ENCODE measurements at places on chromosomes 2 and 18. TPM values are rescaled to one million over a fixed set of nuclear protein-coding genes. Genes with fewer than 3 reads are reported as not detected.

The DPP10 gene
- not detected for total RNA-seq

The LYPD6 gene
- 1.1 TPM for total RNA-seq

The NMUR1 gene
- not detected for total RNA-seq

The FAM228A gene
- not detected for total RNA-seq

The TOGARAM2 gene
- total RNA-seq = 0.44 TPM

The KLHL41 gene
- total RNA-seq = not detected

The GALNT3 gene
- total RNA-seq = 33.1 TPM

The PSMD1 gene
- 119 TPM for total RNA-seq

The GALR1 gene
- not detected for total RNA-seq

The PGAP1 gene
- 5.1 TPM for total RNA-seq

The MTX2 gene
- 48.5 TPM for total RNA-seq

The DSC3 gene
- not detected for total RNA-seq

The CACNB4 gene
- 0.98 TPM for total RNA-seq

The GPR17 gene
- total RNA-seq = not detected

The RGPD4 gene
- not detected for total RNA-seq

The ASB1 gene
- 64.6 TPM for total RNA-seq

The TEKT4 gene
- 0.15 TPM for total RNA-seq

The CTAGE1 gene
- total RNA-seq = not detected

All from PC-9 (cell line).